GM13976 (cell line): ENCODE measurements at places on chromosomes 11 and 22.

- DNase-seq = no peak
These were observed 804 bp downstream of the KCNK4 start for GRCh38 chr11:64291752-64292459.

DNA sequence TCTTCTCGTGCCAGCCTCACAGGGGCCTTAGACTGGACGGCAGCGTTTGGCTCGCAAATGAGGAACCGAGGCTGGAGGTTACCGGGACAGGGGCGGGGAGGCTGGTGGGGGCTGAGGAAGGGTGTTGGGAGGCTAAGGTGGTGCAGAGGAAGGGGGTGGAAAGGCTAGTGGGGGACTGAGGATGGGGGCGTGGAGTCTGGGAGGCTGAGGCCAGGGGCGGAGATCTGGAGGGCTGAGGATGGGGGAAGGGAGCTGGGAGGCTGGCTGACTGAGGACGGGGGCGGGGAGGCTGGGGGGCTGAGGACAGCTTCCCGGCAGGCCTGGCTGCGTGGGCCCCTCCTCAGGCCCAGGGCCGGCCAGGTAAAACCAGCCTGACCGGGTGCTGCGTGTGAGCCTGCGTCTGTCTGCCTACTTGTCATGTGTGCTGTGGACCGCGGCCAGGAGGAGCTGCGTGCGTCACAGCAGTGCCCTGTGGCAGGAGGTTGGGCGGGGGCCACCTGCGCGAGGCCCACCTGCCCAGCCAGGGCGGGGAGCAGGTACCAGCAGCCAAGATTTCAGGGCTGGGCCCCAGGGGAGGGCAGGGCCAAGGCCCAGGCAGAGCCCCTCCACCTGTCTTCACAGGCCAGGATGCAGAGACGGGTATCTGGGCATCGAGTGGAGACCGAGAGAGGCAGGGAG lies 9.4 kb upstream of the PIM3 start:
- peak; percentile 59 for DNase-seq

DNA sequence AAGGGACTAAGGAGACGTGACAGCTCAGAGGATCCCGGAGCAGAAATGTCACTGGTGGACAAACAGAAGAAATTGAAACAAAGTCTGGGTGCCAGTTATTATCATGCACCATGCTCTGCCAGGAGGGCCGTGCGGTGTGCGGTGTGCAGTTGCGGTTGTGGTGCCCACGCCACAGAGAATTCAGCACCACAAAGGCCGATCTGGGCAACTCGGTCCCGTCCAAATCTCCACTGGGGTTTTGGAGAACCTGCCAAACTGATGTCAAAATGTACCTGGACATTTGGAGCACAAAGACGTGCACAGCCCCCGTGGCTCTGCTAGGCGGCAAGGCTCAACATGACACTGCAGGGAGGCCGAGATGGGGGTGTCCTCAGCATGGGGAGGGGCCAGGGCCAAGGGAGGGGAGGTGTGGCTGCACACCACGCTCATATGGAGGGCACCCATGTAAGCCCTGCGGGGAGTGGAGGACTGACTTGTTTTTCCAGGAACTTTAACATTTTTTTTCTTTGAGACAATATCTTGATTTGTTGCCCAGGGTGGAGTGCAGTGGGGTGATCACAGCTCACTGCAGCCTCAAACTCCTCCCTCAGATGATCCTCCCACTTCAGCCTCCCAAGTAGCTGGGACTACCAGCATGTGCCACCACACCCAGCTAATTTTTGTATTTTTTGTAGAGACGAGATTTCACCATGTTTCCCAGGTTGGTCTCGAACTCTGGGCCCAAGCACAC lies 39.4 kb downstream of the GNB1L start:
- no peak for DNase-seq

GRCh38 chr11:11425806-11426205 lies 72.8 kb upstream of the CSNK2A3 start:
- no peak for DNase-seq
